NCI-H1930 (cell line): ENCODE measurements at places on chromosomes 3 and 15.

DNA sequence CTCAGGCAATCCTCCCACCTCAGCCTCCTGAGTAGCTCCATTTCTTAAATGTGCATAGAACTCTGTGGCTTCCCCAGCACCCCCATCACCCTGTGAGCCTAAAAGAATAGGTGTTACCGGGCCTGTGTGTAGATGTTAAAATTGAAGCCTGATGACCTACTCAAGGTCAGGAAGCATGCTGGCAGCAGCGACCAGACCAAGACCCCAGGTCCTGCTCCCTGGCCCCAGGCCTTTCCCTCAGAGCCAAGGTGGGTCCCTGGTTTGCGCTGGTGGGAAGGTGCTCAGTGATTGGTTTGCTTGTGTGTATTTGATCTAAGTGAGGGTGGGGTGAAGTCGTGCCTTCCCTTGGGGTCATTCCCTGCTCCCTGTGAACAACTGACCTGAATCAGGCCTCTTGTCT is 18.4 kb upstream of the CRABP1 start:
- no peak for DNase-seq

DNA sequence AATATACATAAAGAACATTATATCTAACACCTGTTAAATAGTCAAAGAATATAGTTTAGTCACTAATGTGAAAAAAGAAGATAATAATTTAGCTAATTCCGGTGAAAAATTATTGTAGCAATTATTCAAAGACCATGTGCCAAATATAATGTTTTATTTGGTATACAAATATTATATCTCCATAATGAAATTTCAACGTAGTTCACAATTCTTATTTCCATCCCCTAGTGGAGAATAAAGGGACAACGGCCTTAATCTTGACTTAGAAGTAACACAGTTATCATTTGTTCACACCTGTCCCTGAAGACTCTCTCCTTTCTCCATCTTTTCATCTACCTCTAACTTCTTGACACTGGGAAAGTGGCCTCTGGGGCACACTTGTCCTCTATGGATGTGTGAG is 213.4 kb downstream of the ERC2 start:
- DNase-seq, result no peak

GRCh38 chr3:180332608-180333007 is 269.4 kb upstream of the TTC14 start:
- no peak for DNase-seq

DNA sequence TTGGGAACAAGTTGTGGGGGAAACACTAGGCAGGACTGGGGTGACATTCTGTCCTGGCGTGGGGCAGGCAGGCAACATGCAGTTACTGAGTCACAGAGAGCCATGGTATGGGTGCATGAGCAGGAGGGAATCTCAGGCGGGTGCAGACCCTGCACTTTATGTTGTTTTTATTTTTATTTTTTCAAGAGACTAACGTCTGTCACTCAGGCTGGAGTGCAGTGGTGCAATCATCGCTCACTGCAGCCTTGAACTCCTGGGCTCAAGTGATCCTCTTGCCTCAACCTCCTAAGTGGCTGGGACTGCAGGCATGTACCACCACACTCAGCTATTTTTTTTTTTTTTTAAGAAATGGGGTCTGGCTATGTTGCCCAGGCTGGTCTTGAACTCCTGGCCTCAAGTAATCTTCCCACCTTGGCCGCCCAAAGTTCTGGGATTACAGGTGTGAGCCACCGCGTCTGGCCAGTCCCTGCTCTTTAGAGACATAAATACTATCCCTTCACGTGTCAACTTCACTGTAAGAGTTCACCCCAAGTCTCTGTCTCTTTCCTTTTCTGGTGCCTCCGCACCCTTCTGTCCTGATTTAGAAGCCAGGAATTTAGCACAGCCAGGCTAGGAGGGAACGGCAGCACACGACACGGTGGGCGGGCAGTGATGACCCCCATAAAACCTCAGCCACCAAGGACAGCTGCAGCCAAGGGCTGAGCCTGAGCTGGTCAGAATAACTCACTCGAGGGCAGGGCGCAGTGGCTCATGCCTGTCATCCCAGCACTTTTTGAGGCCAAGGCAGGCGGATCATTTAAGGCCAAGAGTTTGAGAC is 72.8 kb upstream of the IQSEC1 start:
- DNase-seq, result no peak

DNA sequence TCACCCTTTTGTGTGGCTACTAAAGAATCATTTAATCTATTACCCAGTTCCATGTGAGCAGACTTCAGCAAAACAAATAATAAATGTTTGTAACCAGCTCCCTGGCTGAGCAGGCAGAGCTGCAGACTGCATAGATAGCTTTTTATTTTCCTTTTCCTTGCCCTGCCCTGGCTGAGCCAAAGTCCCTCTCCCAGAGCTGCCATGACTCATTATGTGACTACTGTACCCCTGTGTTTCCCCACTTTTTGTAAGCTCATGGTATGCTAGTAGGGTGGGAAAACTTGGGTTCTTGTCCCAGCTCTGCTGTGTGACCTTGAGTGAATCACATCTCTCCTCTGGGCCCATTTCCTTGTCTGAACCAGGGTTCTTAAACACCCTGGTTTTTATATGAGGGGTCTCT is 127.5 kb downstream of the CLSTN2 start:
- no peak for DNase-seq
